ENCODE measurements at places on chromosomes 16 and 17. TPM values are rescaled to one million over a fixed set of nuclear protein-coding genes. Genes with fewer than 3 reads are reported as not detected.
A peak's percentile ranks its signal among the peaks of the same experiment; 100 is the strongest.

The GDPD1 gene
- 8.1 TPM for total RNA-seq

The BCKDK gene
- 58.9 TPM for total RNA-seq

The STXBP4 gene
- total RNA-seq = 45.4 TPM

GRCh38 chr16:83623091-83623730 lies 184.6 kb upstream of the HSBP1 start:
- no peaks in the 10 kb centered on the region for H3K36me3 ChIP-seq
- H3K27me3 ChIP-seq = no peaks in the 10 kb centered on the region
- no peak overlapping the region for H3K4me3 ChIP-seq
- no peak overlapping the region for H3K27ac ChIP-seq
- no peak for DNase-seq

GRCh38 chr16:46736695-46737094 lies 11.4 kb downstream of the MYLK3 start:
- no peaks in the 10 kb centered on the region for H3K36me3 ChIP-seq
- DNase-seq = no peak
- H3K4me1 ChIP-seq = no peaks in the 10 kb centered on the region
- H3K27ac ChIP-seq = no peak overlapping the region
- H3K27me3 ChIP-seq = no peaks in the 10 kb centered on the region

- peaks cover 26% of the 10 kb centered on the region for H3K4me1 ChIP-seq
- peak; percentile 52 for DNase-seq
- H3K36me3 ChIP-seq = no peaks in the 10 kb centered on the region
- H3K27me3 ChIP-seq = peaks cover 28% of the 10 kb centered on the region
- peak overlapping the region; percentile 74 for H3K4me3 ChIP-seq
- H3K27ac ChIP-seq = no peak overlapping the region
Observed at GRCh38 chr16:79601092-79601930, 774 bp upstream of the MAF start.

The CAVIN1 gene
- total RNA-seq = 33.3 TPM

- DNase-seq = peak; percentile 58
- peak overlapping the region; percentile 79 for H3K4me3 ChIP-seq
- H3K4me1 ChIP-seq = peaks cover 32% of the 10 kb centered on the region
- H3K27ac ChIP-seq = peak overlapping the region; percentile 95
- peaks cover 9% of the 10 kb centered on the region for H3K27me3 ChIP-seq
- peaks cover 21% of the 10 kb centered on the region for H3K36me3 ChIP-seq
Observed at GRCh38 chr16:2151188-2152091, 3.0 kb downstream of the RAB26 start.

The TMEM98 gene
- 94.8 TPM for total RNA-seq

DNA sequence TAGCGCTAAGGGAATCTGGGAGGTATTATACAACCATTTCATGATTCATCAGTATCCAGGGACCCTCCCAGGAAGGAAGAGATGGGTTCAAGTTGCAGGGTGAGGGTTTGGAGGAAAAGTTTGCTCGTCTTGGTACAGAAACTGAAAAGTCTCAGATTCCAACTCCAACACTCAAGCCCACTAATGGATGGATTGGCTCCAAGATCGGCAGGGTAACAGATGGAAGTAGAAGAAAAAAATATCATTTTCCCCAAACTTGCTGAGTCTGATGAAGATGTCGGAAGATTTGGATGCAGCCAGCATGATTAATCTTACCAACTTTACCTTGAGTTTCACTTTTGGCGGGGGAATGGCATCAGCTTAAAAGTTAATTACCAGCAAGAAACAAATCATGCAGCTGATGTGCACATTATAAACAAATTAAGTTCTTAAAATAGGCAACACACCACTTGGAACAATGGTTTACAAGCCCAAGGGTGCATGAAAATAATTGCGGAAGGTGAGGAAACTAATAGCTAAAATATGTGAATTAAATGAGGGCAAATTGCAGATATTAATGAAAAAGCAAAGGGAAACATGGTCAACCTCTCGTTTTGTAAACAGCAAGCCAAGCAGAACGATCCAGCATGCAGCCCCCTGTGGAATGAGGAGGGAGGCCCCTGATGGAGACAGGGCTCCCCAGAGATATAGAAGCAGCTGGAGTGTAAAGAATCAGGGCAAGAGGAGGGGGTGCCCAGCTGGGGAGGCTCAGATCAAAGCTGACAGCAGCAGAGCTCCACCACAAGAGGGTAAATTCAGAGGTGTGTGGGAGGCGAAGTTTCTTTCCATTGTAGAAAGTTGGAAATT lies 44.1 kb upstream of the GRIN2A start:
- H3K27me3 ChIP-seq = no peaks in the 10 kb centered on the region
- no peaks in the 10 kb centered on the region for H3K4me1 ChIP-seq
- DNase-seq = no peak
- no peak overlapping the region for H3K27ac ChIP-seq
- no peak overlapping the region for H3K4me3 ChIP-seq

GRCh38 chr17:39547713-39548478 lies 59.8 kb downstream of the NEUROD2 start:
- no peaks in the 10 kb centered on the region for H3K27me3 ChIP-seq
- H3K4me3 ChIP-seq = no peak overlapping the region
- peak; percentile 76 for DNase-seq
- H3K4me1 ChIP-seq = no peaks in the 10 kb centered on the region
- no peak overlapping the region for H3K27ac ChIP-seq
- no peaks in the 10 kb centered on the region for H3K36me3 ChIP-seq

The DHRS7C gene
- not detected for total RNA-seq

- no peaks in the 10 kb centered on the region for H3K27me3 ChIP-seq
- no peaks in the 10 kb centered on the region for H3K36me3 ChIP-seq
- no peak overlapping the region for H3K27ac ChIP-seq
Observed at GRCh38 chr16:78199325-78200022, 100.0 kb downstream of the WWOX start.

The UTS2R gene
- 0.49 TPM for total RNA-seq

DNA sequence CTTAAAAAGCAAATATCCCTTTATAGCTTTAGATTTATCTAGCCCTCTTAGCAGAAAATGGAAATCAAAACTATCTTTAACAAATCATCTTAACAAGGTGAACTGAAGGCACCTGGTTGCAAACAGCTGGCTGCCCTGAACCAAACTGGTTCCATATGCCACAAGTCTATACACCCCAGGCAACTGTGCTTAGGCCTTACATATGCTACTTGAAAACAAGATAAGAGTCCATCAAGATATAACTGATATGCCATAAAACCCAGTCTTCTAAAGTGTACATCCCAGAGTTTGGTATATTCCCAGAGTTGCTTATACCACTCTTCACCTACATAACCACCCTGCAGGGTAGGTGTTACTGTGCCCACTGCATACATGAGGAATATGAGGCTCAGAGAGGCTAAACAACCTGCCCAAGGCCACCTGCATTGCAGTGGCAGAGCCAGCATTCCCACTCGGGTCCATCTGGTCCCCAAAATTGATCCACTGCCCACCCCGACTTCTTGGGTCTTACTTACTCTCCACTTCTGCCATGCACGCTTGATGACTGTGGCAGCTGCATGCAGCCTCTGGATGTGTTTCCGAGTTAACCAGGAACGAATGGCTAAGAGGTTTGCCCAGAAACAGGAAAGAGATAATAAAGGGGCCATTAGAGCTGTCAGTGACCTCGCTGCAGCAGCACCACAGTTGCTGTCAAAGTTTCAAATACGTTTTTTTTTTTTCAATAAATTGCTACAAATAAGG lies 12.2 kb downstream of the ZNHIT3 start:
- no peak overlapping the region for H3K4me3 ChIP-seq
- H3K27ac ChIP-seq = no peak overlapping the region
- H3K27me3 ChIP-seq = no peaks in the 10 kb centered on the region
- no peak for DNase-seq

The METRNL gene
- 20.2 TPM for total RNA-seq

The TBC1D3B gene
- total RNA-seq = 0.54 TPM

The RNF157 gene
- total RNA-seq = 11.7 TPM

GRCh38 chr17:77475016-77475976 lies 334.5 kb downstream of the SEC14L1 start:
- no peaks in the 10 kb centered on the region for H3K27me3 ChIP-seq
- peaks cover 83% of the 10 kb centered on the region for H3K4me1 ChIP-seq
- DNase-seq = no peak
- no peaks in the 10 kb centered on the region for H3K36me3 ChIP-seq

DNA sequence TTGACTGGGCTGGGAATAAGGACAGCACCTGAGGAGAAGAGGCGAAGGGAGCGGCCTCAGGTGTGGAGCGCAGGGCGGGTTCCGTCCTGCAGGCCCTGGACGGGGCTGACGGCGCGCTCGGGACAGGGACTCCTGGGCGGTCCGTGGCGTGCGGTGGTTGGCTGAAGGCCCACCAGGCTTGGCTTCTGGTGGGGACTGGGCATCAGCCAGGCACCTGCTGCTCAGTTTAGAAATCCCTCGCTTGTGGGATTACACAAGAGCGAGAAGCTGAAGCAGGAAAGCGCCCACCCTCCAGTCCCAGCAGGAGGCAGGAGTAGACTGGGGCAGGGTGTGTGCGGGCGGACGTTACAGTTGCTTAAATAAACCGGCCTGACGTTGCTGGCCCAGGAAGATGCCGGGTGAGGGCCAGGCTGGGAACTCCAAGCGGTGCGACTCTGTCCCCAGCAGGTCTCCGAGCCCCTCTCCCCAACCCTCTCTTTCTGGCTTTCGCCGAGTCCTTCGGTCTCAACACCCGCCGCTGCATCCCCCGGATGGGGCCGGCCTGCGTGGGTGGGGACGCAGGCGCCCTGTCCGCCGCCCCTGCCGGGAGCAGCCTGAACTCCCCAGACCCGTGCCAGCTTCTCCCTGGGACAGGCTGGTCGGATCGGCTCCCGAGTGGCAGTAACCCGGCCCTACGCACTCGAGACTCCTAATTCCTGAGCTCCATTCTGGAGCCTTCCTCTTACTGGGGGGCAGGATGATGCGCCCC lies 639 bp downstream of the MIF4GD start:
- peak overlapping the region; percentile 99 for H3K4me3 ChIP-seq
- no peaks in the 10 kb centered on the region for H3K27me3 ChIP-seq
- peaks cover 8% of the 10 kb centered on the region for H3K36me3 ChIP-seq
- H3K27ac ChIP-seq = peak overlapping the region; percentile 66
- DNase-seq = peak; percentile 80

DNA sequence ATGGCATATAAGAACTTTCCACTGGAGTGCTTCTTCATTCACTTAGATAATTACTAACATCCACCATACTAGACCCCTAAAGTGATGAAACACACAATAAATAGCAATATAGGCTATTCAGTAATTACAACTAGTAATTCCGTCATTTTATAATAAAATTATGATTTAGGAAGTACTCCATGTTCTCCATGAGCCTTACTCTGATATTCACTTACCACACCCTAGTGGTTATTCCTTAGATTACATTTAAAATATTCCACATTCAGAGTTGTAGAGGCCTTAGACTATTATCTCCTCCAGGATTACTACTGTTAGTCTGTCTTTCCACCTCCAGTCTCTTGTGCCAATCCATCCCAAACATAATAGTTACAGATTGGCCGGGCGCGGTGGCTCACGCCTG lies 62.4 kb downstream of the STH start:
- H3K27ac ChIP-seq = no peak overlapping the region
- H3K4me1 ChIP-seq = peaks cover 18% of the 10 kb centered on the region
- no peaks in the 10 kb centered on the region for H3K27me3 ChIP-seq
- no peak overlapping the region for H3K4me3 ChIP-seq
- DNase-seq = peak; percentile 68

GRCh38 chr16:55154956-55155355 lies 169.0 kb upstream of the IRX6 start:
- no peaks in the 10 kb centered on the region for H3K27me3 ChIP-seq
- DNase-seq = no peak
- no peaks in the 10 kb centered on the region for H3K36me3 ChIP-seq
- H3K27ac ChIP-seq = no peak overlapping the region

- H3K27me3 ChIP-seq = no peaks in the 10 kb centered on the region
- no peak overlapping the region for H3K27ac ChIP-seq
- H3K4me3 ChIP-seq = no peak overlapping the region
- H3K4me1 ChIP-seq = no peaks in the 10 kb centered on the region
- no peak for DNase-seq
Observed at GRCh38 chr16:78147911-78148401, 48.5 kb downstream of the WWOX start.

The CCL11 gene
- total RNA-seq = not detected

DNA sequence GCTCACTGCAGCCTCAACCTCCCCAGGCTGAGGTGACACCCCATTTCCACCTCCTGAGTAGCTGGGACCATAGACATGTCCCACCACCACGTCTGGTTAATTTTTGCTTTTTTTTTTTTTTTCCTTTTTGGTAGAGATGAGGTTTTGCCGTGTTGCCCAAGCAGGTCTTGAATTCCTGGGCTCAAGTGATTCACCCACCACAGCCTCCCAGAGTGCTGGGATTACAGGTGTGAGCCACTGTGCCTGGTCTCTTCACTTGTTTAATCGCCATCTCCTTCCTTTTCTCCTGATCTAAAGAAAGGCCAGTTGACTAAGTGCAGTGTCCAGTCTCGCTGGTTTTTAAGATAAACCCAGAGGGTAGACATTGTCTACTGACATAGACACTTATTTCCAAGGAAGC lies 152.0 kb downstream of the C16orf95 start:
- DNase-seq = no peak
- no peaks in the 10 kb centered on the region for H3K4me1 ChIP-seq
- no peaks in the 10 kb centered on the region for H3K27me3 ChIP-seq
- H3K4me3 ChIP-seq = no peak overlapping the region
- no peaks in the 10 kb centered on the region for H3K36me3 ChIP-seq
- H3K27ac ChIP-seq = no peak overlapping the region

The KRT28 gene
- total RNA-seq = not detected

GRCh38 chr17:49082231-49082630 lies 50.3 kb upstream of the B4GALNT2 start:
- no peak overlapping the region for H3K27ac ChIP-seq
- no peaks in the 10 kb centered on the region for H3K27me3 ChIP-seq
- H3K4me3 ChIP-seq = no peak overlapping the region
- DNase-seq = no peak
- peaks cover 5% of the 10 kb centered on the region for H3K4me1 ChIP-seq

Data from GM23338 (cell line).